ENCODE measurements at places on chromosomes 7 and 10. TPM values are rescaled to one million over a fixed set of nuclear protein-coding genes. Genes with fewer than 3 reads are reported as not detected.

Gene ICA1
- not detected for total RNA-seq

Gene TMEM26
- total RNA-seq = not detected

Gene IFIT1
- 35.7 TPM for total RNA-seq

Gene PTPN20
- not detected for total RNA-seq

Gene AP4M1
- 24.5 TPM for total RNA-seq

Gene C10orf53
- not detected for total RNA-seq

Gene CPEB3
- total RNA-seq = 1.1 TPM

Gene ZFYVE27
- total RNA-seq = 23.9 TPM

Gene FEZF1
- not detected for total RNA-seq

Gene MLXIPL
- total RNA-seq = not detected

Gene CUZD1
- 0.47 TPM for total RNA-seq

Gene FRAT1
- total RNA-seq = 1.2 TPM

Gene IGFBP3
- 972 TPM for total RNA-seq

Gene OR2A42
- not detected for total RNA-seq

Gene IFIT1B
- total RNA-seq = not detected

Gene MMRN2
- 0.67 TPM for total RNA-seq

Gene MRPL43
- 117 TPM for total RNA-seq

Gene LIPJ
- not detected for total RNA-seq

Gene ADCY1
- total RNA-seq = not detected

Gene NEUROD6
- total RNA-seq = not detected

Gene ATG9B
- total RNA-seq = 0.24 TPM

Gene SLC18A3
- not detected for total RNA-seq

Gene DYDC1
- not detected for total RNA-seq

Gene MRLN
- not detected for total RNA-seq

Gene SOSTDC1
- total RNA-seq = not detected

Gene KIAA1217
- total RNA-seq = 1.9 TPM

Gene OR2A1
- total RNA-seq = not detected

Gene ARMH3
- total RNA-seq = 17.5 TPM

Gene ELMO1
- total RNA-seq = not detected

Gene PSMC2
- total RNA-seq = 170 TPM

Gene TET1
- total RNA-seq = 2.4 TPM

Gene ELFN1
- total RNA-seq = 1.8 TPM

Gene SYT15B
- total RNA-seq = 0.24 TPM

Gene GIMAP7
- total RNA-seq = not detected

Gene CACUL1
- total RNA-seq = 33.6 TPM

Gene LIPM
- not detected for total RNA-seq

Measured in HFFc6 (cell line).